Fibroblast of villous mesenchyme (primary cell): ENCODE measurements at places on chromosomes 1 and 21. TPM values are rescaled to one million over a fixed set of nuclear protein-coding genes. Genes with fewer than 3 reads are reported as not detected.

- no peak for DNase-seq
These were observed 8.1 kb upstream of the MMP23B start for GRCh38 chr1:1623631-1624442.

DNA sequence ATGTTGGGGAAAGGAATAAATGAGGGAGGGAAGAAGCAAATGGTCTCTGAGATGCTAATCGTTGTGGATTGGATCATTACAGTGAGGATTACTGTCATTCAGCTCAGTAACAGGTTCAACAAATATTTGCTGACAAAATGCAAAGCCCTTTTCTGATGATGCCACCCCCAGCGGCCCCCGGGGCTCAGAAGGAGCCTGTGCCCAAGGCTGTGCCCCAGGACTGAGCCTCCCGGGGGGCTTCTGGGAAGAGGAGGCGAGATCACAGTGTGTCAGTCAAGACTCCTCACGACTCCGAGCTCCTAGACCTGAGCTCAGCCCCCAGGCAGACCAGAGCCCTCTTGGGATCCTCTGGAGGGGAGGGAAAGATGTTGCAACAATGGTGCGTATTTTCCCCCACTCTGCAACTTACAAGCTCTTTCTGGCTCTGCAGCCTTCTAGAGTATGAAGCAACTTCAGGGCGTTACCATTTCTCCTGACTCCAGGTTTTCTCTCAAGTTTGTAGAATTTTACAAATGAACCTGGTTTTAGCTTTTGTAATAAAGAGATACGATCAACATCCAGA, 20.8 kb downstream of the EPHA8 start:
- peak; percentile 8 for DNase-seq

- no peak for DNase-seq
These were observed 102.4 kb upstream of the IGSF21 start for GRCh38 chr1:18005238-18005637.

The HMGN2 gene
- total RNA-seq: 223 and 252 TPM in 2 replicates
